ENCODE measurements at places on chromosomes 5 and 9.

DNA sequence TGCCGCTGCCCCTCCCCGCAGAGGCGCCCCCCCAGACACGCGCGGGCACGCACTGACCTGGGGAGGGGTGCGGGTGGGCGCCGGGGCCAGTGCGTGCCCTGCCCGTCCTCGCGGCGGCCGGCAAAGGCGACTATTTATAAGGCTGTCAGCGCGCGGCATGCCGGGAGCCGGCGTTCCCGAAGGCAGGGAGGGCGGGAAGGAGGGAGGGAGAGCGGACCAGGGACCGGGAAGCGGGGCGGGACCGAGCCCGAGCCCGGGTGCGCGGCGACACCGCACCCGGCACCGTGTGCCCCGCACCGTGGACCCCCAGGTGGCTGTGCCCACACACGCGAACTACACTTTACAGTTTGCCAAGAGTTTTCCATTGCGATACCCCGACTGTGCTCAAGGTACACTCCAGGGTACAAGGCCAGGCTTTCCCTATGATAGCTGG is at the start of gene AK1:
Gene AK1, minus strand, starts transcription at position 110 of the 433 bp plus-strand sequence. CDS start 3,058 bp downstream, outside the sequence.
- DNase-seq: no peak

GRCh38 chr5:96896806-96897205 is 20.5 kb downstream of the ERAP2 start:
- no peak for DNase-seq

DNA sequence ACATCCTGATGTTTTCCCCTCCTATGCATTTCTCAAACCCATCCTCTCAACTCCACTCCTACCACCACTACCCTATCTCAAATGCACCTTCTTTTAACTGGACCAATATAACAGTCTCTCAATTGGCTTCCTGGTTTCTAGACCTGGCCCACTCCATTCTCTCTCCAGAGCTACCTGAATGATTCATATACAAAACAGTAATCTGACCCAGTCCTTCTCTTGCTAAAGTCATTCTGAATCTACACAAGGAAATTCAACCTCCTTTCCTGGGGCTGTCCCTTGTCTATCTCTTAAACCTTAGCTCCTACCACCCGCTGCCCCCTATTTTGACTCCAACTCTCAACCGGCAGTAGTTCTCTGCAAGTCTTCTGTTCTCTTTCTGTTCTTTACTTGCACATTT is 97.2 kb downstream of the PCSK1 start:
- DNase-seq: no peak

GRCh38 chr5:6717687-6718086 is 4.5 kb downstream of the TENT4A start:
- DNase-seq: no peak

Data from CD8-positive, alpha-beta memory T cell (primary cell).